ENCODE measurements at places on chromosomes 1 and 21.

GRCh38 chr1:178690496-178690895 is 34.5 kb upstream of the RALGPS2 start:
- DNase-seq = no peak

DNA sequence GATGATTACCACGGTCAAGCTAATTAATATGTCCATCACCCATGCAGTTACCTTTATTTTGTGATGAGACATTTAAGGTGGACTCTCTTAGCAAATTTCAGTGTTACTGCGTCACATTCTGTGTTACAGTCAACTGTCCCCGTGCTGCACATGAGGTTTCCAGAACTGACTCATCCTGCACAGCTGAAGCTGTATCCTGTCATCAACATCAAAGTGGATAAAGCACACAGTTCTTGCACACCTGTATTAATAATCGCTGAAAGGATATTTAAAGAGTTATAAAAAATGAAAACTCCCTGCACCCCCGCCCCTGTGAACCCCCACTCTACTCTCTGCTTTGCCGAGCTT is 3.4 kb upstream of the KRTAP10-5 start:
- DNase-seq = no peak

GRCh38 chr1:4220362-4220761 is 320.3 kb upstream of the C1orf174 start:
- DNase-seq = no peak

DNA sequence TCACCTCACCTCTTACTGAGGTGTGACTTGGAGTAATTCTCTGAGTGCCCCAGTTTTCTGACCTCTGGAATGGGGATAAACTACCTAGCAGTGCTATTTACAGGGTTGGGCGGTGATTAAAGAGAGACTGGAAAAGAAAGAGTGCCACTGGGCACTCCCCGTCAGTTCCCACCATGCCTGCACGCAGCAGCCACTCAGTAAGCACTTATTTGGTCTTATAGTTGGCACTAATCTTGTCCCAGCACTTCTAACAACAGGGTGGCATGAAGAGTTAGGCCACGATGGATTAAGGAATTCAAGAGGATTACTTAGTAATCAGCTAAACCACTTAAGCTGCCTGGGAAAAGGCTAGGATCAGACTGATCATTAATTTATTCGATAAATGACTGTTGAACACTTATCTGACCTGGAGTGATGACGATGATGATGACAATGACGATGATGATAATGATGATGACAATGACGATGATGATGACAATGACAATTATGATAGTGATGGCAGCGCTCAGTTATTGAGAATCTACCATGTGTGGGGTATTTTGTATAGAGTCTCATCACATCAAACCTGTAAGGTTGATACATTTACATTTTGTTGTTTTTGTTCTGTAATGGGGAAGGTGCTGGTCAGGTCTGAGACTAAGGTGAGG is 5.4 kb downstream of the CITED4 start:
- no peak for DNase-seq

DNA sequence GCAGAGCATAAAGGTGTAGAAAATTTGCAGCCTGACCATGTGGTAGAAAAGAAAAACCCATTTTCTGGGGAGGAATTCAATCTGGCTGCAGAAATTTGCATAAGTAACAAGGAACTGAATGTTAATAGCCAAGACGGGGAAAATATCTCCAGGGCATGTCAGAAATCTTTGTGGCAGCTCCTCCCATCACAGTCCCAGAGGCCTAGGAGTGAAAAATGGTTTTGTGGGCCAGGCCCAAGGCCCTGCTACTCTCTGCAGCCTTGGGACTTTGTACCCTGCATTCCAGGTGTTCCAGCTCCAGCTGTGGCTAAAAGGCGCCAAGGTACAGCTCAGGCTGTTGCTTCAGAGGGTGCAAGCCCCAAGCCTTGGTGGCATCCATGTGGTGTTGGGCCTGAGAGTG is 152.9 kb downstream of the PATJ start:
- no peak for DNase-seq

DNA sequence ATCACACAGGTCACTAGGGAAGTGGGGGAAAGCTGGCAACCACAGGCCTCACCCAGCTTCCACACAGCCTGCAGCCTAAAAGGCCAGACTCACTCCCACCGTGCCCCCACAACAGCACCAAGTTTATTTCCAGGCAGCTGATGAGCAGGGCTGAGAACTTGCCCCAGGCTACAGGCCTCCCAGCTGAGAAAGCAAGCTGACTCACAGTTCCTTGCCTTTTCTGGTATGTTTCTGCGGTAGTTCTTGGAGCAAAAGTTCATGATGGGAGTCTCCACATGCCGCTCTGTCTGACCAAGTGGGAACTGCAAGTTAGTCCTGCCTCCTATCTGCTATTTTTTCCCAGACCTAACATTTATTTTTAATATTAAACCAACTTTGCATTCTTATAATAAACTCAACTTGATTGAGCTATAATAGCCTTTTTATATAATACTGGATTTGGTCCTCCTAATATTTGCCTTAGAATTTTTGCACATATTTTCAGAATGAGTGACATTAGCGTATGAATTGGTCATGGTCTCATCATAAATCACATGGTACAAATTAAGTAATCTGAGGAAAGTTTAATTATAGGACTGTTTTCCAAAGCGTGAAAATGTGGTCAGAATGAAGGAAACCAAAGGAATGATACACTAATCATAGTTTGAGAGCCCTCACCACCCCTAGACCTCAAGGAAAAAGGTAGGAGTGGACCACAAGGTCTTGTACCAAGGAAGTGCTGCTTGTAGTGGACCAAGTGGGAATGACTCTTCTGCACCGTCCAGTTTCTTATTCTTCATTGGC is 30.7 kb downstream of the RPAP2 start:
- DNase-seq = no peak

DNA sequence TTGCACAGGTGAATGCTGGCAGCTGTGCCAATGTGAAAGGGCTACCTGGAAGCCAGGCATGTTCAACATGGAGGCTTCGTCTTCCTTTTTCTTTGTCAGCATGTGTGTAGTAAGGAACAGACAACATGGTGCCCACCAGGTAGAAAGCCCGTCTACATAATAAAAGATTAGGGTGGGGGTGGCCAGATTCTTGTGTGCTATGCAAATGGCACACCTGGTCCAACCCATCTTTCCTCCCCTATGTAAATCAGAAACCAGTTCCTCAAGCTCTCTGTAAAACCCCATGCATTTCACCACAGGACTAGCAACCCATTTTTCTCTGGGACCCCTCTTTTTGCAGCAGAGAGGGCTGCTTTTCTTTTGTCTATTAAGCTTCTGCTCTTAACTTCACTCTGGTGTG is 72.3 kb upstream of the ZP4 start:
- no peak for DNase-seq

DNA sequence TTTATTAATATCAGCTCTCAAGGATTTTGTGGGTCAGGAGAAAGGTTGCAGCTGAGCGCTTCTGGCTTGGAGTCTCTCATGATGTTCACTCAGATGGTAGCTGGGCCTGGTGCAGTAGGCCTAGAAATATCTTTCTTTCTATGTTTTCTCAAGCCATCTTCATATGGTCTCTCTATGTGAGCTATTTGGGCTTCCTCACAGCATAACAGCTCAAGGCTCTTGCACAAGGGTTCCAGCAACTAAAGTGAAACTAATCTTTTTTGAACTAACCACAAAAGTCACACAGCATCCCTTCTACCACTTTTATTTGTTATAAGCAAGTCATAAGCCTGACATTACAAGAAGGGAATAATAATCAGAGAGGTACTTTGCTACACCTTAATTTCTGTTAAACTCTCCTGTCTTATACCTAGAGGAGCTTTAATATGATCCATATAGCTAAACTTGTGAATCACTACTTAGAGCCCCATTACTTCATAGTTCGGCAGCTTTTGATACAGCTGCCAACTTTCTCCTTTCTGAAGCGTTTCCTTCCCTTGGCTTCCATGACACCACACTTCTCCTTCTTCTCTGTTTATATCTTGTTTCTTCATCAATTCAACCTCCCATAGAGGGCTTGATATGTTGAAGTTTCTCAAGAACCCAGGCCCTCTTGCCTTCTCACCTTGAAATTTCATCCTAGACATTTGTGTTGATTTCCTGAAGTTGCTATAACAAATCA is 720.2 kb downstream of the LTN1 start:
- DNase-seq = no peak

- no peak for DNase-seq
Observed at GRCh38 chr21:38625000-38625399, 126.7 kb upstream of the ERG start.

GRCh38 chr1:58907398-58907797 is 123.6 kb upstream of the JUN start:
- DNase-seq = no peak

GRCh38 chr1:176552217-176552991 is 89.4 kb downstream of the PAPPA2 start:
- DNase-seq = no peak

GRCh38 chr1:210246447-210246846 is 13.9 kb downstream of the SERTAD4 start:
- no peak for DNase-seq

DNA sequence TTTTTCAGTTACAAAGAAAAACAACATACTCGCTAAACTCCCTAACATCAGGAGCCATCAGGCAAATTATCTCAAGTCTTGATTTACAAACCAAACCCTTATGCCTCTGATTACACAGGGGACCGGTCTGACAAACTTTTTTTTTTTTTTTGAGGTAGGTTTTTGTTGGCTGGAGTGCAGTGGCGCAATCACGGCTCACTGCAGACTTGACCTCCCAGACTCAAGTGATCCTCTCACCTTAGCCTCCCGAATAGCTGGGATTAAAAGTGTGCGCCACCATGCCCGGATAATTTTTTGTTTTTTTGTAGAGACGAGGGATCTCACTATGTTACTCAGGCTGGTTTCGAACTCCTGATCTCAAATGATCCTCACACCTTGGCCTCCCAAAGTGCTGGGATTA is 3.8 kb upstream of the MIIP start:
- DNase-seq = no peak

DNA sequence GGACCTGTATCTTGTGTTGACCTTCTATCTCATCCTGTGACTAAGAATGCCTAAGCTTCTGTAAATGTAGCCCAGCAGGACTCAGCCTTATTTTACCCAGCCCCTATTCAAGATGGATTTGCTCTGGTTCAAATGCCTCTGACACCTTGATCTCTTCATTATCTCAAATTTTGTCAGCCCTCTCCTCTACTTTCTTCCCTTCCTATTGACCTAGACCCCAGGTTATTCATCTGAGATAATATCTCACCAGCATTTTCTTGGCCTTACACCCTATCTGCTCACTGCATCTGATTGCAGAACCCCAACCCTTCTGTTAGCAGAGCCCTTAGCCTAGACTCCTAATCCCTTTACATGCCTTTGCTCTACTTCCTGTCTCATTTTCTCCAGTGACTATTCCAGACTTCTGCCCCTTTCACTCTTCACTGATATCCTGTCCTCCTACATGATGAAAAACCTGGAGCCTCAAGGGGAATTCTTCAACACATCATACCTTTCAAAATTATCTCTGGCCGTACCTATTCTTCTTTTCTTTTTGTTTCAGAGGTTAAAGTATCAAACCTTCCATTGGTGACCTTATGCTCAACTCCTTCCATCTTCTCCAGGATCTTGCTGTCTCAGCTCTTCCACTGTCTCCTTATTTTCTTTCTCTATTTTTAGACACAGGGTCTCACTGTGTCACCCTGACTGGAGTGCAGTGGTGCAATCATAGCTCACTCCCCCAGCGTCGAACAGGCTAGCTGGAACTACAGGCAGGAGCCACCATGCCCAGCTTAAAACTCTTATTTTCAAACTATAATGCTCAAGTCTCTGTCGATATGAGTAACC is 44.9 kb downstream of the WDR64 start:
- DNase-seq = no peak

- no peak for DNase-seq
Observed at GRCh38 chr1:108590957-108591356, 31.1 kb downstream of the EEIG2 start.

- no peak for DNase-seq
Observed at GRCh38 chr1:172400722-172401105, 19.8 kb upstream of the C1orf105 start.

Data from C1 segment of cervical spinal cord (tissue), 14 donors.